ENCODE measurements at places on chromosomes 2 and 18.

- no peak for DNase-seq
Measured at GRCh38 chr2:43075811-43076585, 150.4 kb downstream of the ZFP36L2 start.

GRCh38 chr2:235678712-235679111 lies 184.9 kb downstream of the AGAP1 start:
- no peak for DNase-seq

DNA sequence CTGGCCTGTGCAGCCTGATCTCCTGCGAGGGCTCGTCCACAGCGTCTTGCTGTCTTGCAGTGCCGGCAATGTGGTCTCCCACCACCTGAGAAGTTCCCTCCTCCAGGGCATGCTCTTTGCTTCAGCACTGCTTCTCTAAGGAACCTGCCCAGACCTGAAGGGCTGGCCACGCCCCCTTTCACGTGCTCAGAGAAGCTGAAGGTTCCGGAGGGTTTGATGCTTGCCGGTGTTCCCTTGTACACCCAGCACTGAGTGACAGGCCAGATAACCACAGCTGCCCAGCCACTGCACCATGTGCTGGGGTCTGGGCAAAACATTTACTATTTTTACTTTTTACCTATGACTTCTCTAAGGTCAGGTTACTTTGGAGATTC lies 1.7 kb upstream of the POLR2D start:
- no peak for DNase-seq

DNA sequence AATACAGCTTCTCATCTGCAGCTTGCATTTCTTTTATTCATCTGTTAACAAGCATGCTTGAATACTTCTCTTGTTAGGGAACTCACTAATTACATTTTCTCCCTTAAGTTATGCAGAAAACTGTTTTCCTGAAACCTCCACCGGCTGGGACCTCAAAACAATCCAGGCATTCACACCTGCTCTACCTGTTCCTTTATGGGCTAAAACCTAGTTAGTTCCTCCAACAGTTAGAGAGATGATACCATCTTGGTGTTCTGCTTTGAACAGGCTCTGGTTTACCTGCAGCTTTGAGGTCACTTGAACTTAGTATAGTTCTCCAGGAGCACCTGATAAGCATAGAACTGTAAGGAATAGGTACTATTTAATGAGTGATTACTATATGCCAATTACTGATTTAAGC lies 6.1 kb downstream of the PLEK start:
- DNase-seq: no peak

GRCh38 chr18:79527656-79528315 lies 132.1 kb downstream of the NFATC1 start:
- no peak for DNase-seq

- DNase-seq: no peak
Measured at GRCh38 chr18:79251021-79251420, 144.7 kb upstream of the NFATC1 start.

DNA sequence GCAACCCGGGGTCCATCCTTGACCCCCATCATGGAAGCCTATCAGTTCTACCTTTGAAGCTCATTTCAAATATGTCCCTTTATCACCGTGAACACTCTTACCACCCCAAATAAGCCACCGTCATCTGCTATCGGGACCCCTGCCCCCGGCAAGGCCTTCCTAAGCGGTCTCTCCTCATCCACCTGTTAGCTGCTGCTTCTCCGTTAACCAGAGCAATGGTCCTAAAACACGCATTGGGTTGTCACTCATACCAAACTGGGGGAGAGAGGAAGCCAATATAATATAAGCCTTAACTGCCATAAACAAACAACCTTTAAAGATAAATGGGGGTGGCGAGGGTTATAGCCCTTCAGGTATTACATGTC lies 680 bp downstream of the ASNSD1 start:
- no peak for DNase-seq

DNA sequence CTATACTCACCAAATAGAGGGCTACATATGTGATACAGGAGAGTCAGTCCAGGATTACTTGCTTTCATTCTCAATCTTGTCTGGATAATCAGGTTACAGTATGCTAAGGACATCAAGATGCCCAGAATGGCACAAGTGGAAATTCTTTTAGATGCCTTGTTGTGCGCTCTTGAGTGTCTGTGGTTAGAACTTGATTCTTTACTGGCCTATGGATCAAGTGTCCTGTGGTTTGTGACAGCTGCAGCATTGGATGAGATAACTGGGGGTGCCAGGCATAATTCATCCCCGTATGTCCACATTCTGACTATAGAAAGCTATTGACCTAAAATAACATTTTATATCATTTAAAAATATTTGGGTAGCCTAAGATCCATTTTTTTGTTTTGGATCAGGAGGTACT lies 40.1 kb downstream of the CDC42EP3 start:
- DNase-seq: no peak

DNA sequence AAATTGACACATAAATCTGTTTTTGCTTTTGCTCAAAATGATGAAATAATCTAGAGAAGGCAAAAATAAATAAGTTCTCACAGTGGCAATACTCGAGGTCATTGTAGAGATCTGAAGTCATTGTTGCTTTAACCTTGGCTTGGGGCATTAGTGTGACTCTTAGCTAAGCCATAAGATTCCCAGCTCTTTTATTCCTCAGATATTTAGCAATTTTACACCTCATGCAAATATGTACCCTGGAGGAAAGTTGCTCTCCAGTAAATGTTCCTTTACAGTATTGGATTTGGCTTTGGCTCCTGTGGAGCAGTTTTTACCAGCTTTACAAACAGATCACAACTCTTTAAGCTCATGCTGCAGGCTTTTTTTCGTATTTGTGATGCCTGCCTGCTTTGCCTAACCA lies 134.2 kb upstream of the NABP1 start:
- DNase-seq: no peak

DNA sequence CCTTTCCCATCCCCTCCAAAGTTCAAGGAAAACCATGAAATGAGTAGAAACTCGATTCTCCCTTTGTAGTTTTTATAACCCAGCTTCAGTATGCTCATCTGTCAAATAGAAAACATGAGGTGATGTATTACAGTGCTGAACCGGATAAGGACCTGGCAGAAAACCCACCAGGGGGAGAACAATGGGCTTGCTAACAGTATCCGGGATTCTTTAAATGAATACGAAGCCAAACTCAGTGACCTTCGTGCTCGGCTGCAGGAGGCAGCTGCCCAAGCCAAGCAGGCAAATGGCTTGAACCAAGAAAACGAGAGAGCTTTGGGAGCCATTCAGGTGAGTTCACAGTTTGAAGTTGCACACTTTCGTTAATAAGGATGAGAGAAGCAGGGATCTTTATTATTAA lies 113.6 kb upstream of the TTC39C start:
- DNase-seq: no peak

DNA sequence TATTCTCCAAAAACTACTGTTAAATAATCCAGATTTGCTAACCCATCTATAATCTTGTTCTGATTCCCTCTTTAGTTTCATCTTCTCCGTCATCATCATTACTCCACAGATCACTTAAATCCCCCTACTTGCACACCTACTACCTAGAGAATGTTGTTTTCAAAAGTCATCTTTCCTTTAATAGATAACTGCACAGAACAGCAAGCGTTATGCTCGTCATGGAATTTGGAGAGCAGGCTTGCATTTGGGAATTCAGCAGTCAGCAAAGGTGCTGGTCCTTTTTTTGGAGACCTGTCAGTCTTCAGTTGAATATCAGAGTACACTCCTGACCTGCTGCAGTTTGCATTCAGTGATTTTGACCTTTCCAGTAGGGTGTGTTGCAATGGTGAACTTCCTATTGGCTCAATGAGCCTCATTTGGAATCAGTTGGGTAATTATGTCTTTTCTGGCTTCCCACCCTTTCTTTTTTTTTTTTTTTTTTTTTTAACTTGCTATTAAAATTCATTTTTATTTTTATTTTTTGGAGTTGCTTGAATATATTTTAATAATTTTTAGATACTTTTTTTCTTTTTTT lies 110.6 kb downstream of the HNRNPLL start:
- no peak for DNase-seq

GRCh38 chr18:79577451-79578395 lies 101.9 kb upstream of the CTDP1 start:
- no peak for DNase-seq

- DNase-seq: no peak
Measured at GRCh38 chr2:64204703-64205102, 60.5 kb upstream of the PELI1 start.

DNA sequence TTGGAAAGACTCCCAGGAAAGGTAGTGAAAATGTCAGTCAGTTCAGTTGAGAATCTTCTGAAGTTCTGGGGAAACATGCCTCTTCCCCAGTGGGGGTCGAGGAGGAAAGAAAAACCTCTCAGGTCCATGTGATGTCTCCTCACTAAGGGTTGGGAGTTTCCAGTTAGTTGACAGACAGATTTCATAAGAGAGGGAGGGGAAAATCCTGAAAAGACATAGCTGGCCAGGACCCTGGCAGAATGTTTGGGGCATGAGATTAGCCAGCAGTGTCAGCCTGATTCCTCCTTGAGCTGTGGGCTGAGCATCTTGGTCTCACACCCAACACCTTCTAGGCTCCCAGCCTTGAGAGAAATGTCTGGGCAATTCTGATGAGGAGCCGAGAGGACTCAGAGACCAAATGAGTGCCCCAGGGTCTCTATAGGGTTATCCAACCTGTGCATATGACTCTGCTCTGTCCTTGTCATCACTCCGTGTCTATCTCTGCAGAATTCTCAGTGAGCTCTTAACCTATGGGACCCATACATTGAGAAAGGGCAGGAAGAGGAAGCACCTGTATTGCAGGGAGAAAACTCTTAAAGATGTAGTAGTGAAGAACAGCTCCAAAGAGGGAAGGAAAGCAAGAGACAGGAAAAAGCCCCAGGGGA lies 13.9 kb downstream of the BMP10 start:
- no peak for DNase-seq

DNA sequence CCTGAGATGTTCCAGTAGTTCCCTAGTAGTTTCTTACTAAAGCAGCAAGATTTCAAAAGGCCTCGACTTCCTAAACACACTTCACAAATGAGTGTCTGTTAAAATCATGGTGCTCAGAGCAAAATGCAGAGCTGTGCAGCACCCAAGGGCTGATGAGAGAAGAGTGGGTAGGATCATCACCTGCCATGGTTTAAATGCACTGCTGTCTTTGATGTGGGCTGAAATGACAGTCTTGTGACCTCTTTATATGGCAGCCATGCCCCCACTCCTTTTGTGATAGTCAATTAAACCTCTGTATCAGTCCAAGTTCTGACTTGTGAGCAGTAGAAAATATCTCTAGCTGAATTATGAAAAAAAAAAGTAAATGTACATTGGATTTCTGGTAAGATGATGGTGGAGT lies 107.1 kb downstream of the TFCP2L1 start:
- no peak for DNase-seq

GRCh38 chr2:20224164-20224715 lies 690 bp downstream of the SDC1 start:
- no peak for DNase-seq

DNA sequence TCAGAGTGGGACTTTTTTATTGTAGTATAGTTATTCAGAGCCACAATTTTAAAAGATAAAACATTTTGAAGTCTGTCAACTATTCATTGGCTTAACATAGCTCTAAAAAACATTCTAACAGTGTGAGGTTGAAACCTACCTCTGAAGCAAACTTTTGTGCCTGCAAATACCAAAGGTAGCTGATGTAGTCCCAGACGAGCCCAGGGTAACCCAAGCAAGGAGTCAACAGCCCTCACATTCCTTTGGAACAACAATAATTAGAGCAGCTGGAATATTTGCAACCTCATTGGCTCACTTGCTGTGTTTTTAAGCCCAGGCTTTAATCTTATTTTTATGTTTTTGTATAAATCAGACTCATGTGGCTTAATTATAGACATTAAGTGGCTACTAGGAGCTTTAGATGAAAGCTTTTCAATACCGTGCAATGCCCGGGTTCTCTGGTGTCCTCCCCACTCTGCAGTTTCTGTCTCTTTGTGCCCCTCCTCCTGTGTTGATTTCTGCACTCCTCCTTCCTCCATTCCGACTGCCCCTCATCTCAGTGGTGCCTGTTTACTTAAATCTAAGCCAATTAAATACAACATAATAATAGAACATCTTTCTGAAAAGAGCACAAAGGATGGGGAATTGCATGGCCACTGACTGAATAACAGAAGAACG lies 157.9 kb upstream of the UNC80 start:
- DNase-seq: no peak

- no peak for DNase-seq
Measured at GRCh38 chr2:233226511-233227031, 24.9 kb upstream of the ATG16L1 start.

GRCh38 chr18:49214058-49214457 lies 246.4 kb downstream of the DYM start:
- DNase-seq: no peak

DNA sequence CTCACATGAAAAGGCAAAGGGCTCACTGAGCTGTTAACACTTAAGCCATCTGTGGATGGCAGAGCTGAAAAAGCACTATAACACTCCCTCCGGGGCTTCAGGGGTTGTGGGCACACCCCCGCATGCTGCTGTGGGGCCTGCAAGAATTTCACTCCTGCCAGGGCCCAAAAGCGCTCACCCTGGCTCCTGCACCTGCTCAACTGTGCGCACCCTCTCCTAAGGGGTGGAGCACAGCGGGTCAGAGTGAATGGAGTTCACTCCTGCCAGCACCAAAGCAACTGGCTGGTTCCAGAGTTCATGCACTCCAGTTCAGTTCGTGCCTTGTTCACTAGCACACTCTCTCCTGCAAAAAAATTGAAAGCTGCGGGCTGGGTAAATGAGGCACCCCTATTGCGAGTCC lies 814.2 kb upstream of the SLC39A10 start:
- DNase-seq: no peak

GRCh38 chr2:157837851-157838441 lies 38.2 kb downstream of the ACVR1 start:
- peak; percentile 65 for DNase-seq

DNA sequence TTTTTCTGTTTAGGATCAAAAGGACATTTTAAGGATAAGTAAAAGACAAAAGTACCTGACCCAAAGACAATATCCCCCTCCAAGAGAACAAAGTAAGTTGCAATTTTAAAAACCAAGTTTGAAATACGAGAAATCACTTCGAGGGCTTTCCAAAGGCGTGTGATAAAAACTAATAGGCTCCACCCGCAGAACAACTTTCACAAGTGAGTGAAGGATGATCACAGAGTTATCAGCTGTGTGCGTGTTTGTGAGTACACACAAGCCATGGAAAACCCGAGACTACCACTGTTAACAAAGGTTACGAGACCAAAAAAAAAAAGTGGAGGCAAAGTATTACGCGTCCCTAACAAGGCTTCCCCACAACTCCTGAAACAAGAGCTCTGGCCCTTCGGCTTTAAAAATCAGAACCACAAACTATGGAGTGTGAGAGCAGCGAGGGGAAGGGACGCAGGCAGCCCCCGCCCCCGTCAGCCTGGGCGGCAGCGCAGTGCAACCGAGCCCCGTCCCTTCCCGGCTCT lies 719 bp downstream of the SMAD2 start:
- DNase-seq: no peak

DNA sequence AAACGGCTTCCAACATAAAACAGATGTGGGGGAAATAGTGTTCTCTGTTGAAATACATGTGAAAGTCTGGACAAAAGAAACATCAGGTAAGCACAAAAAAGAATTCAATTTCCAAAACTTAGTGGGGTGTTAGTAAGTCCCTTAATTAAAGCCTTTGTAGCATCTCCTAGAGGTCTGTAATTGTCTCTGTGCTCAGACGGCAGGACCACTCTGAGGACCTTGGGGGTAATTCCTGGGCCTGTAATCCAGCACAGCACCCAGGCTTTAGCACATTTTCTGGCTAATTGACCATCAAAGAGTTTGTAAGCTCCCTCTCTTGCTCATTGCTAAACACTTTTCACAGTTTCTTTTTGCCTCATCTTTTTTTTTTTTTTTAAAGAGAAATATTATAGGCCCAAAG lies 80.3 kb downstream of the FARSB start:
- DNase-seq: no peak
